Testis (tissue), 5 donors: ENCODE measurements at places on chromosomes 4 and X. TPM values are rescaled to one million over a fixed set of nuclear protein-coding genes. Genes with fewer than 3 reads are reported as not detected.

RCHY1 gene
- total RNA-seq: 44.5 TPM

MAGEE1 gene
- total RNA-seq: 0.79 TPM

GRCh38 chr4:81577392-81577791, 105.7 kb upstream of the RASGEF1B start:
- no peaks in the 10 kb centered on the region for H3K4me1 ChIP-seq
- no peak overlapping the region for H3K4me3 ChIP-seq
- no peaks in the 10 kb centered on the region for H3K36me3 ChIP-seq

GRCh38 chr4:185344743-185345538, 50.8 kb downstream of the LRP2BP start:
- no peak overlapping the region for H3K27ac ChIP-seq
- DNase-seq: no peak
- no peak overlapping the region for H3K4me3 ChIP-seq
- H3K36me3 ChIP-seq: no peaks in the 10 kb centered on the region

- H3K4me1 ChIP-seq: no peaks in the 10 kb centered on the region
- DNase-seq: no peak
These were observed 14.6 kb upstream of the NDST4 start for GRCh38 chr4:115128037-115128436.

GRCh38 chrX:84144991-84145390, 43.0 kb downstream of the RPS6KA6 start:
- H3K36me3 ChIP-seq: no peaks in the 10 kb centered on the region
- DNase-seq: no peak
- H3K27me3 ChIP-seq: no peaks in the 10 kb centered on the region

GRCh38 chr4:150782311-150782710, 200.4 kb downstream of the MAB21L2 start:
- DNase-seq: no peak
- H3K4me3 ChIP-seq: no peak overlapping the region
- H3K27ac ChIP-seq: no peak overlapping the region
- no peaks in the 10 kb centered on the region for H3K4me1 ChIP-seq
- H3K36me3 ChIP-seq: no peaks in the 10 kb centered on the region
- H3K27me3 ChIP-seq: no peaks in the 10 kb centered on the region

DNA sequence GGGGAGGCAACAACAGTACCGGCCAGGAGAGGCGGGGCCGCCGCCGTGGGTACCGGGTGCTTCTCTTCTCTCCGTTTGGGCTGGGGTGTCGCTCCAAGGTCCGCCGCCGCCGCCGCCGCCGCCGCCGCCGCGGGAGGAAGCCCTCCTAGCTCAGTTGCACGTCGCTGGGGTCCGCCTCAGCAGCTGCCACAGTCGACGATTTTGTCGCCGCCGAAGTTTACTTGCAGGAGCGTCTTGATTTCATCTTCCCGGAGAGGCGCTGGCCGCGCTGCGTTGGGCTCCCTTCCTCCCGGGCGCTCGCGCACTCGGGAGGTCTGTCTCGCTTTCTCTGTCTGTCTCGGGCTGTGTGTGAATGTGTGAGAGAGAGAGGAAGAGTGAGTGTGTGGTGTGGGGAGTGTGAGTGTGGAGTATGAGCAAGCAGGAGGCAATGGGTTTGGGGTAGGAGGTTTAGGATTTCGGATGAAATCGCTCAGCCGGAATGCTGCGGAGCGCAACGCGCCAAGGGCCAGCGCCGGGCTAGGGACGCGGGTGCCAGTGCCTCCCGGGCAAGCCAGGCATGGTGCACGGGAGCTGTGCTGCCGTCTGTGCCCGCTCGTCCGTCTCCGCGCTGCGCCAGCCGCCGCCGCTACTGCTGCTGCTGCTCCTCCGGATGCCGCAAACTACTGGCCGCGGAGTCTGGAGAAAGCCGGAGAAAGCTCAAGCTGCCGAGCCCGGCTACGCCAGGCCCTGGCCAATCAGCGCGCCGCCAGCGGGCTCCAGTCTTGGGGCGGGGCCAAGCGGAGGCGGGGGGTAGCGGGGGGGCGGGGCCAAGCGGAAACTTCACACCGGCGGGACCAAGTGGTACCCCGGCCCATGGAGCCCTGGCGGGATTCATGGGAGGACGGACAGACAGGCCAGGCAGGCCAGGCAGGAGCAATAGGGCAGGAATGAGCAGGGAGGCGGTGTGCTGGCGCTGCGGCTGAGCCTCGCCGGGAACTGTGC, at the start of gene PCDH19:
Gene PCDH19, minus strand, starts transcription at position 664 of the 981 bp plus-strand sequence. CDS start 1,676 bp downstream, outside the sequence.
- peak; percentile 77 for DNase-seq
- no peaks in the 10 kb centered on the region for H3K4me1 ChIP-seq
- no peak within 1 kb of the TSS for H3K27ac ChIP-seq
- no peaks in the 10 kb centered on the region for H3K36me3 ChIP-seq
- H3K27me3 ChIP-seq: no peaks in the 10 kb centered on the region

DNA sequence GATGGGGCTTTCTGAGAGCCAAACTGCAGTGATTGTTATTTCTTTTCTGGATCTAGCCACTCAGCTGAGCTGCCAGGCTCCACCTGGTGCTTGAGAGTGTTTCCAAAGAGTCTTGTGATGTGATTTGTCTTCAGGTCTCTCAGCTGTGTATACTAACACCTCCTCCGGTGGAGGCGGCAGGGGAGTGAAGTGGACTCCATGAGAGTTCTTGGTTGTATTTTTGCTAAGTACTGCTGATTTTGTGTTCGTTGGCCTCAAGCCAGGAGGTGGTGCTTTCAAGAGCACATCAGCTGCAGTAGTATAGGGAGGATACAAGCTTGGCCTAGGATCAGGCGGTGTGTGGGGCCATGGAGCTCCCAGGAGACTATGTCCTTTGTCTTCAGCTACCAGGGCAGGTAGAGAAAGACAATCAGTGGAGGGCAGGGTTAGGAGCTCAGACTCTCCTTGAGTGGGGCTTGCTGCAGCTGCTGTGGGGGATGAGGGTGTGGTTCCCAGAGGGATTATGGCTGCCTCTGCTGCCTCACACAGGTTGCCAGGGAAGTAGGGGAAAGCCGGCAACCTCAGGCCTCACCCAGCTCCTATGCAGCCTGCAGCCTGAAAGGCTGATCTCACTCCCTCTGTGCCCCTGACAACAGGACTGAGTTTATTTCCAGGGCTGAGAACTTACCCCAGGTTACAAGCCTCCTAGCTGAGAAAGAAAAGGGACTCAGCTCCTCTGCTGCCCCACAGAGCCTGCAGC, 62.4 kb downstream of the NPFFR2 start:
- no peak for DNase-seq
- H3K27ac ChIP-seq: no peak overlapping the region
- H3K4me1 ChIP-seq: no peaks in the 10 kb centered on the region
- no peaks in the 10 kb centered on the region for H3K36me3 ChIP-seq
- no peak overlapping the region for H3K4me3 ChIP-seq

DNA sequence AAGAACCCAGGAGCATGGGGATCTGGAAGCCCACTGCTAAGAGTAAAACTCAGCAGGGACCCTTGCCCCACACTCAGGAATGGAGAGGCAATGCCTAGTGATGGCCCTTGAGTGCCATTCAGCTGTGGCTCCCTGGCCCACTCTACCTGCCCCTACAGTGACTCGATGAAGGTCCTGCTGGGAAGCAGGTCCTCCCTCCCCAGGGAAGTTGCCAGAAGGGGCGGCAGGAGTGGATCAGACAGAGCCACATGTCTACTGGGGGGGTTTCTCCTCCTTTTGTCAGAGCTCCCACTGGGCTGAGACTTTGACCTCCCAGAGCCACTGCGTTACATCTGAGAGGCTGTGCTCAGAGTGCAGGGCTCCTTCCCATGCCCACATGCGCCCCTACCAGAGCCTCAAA, 1.2 kb downstream of the SLC10A3 start:
- no peaks in the 10 kb centered on the region for H3K36me3 ChIP-seq
- no peak for DNase-seq
- H3K27ac ChIP-seq: no peak overlapping the region
- H3K4me3 ChIP-seq: no peak overlapping the region
